ENCODE measurements at places on chromosomes 1 and 21.

DNA sequence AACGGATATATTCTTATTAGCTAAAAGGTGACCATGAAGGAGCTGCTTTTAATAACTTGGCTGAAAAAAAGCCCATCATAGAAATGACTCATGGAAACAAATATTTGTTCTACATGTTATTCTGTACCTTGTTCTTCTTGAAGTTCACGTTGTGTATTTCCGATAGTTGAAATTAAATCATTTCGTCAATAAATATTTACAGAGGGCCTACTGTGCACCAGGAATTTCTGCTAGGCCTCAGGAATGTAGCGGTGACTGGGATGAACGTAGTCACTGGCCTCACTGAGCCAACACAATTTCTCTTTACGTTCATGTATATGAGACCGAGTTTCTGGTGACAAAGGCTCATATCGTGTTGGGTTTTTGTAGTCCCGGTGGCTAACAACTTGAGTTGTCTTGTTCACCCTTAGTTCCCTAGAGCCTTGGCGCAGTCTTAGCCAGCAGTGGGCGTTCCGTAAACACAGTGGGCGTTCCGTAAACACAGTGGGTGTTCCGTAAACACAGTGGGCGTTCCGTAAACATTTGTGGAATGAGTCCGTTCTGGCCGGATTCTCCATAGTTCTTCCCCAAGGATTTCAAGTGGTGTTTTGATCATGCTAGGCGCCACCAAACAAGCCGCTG lies 53.2 kb upstream of the VAMP3 start:
- DNase-seq: no peak

DNA sequence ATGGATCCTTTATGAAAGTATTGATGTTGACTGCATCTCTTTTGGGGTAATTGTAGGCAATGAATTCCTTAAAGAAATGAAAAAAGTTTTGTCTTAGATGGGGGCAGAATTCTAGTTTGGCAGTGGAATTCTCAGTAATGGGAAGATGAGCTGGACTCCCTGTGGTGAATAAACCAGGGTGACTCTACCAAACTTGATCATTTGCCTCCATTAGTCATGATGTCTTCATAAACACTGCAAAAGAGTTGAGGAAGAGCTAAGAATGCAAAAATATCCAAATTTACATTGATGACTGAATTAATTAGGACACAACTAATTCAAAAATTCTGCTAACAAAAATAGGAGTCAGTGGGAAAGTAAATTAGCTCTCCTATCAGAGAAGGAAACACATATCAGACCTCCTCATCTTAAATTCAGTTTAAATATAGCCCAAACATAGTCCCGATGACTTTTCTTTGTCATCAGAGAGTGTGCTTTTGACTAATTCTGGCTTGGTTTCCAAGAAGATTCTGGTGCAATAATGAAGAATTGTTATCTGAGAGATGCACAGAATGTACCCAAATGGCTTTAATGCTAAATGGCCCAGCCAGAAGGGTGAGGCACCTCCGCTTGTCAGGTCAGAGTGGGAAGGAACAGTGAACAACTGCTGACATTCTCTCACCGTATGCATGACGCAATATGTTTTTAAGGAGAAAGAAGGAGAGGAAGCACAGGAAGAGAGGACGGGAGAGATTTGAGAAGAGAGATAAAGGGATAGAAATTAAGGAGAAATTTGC lies 525.1 kb downstream of the LMO4 start:
- DNase-seq: no peak

DNA sequence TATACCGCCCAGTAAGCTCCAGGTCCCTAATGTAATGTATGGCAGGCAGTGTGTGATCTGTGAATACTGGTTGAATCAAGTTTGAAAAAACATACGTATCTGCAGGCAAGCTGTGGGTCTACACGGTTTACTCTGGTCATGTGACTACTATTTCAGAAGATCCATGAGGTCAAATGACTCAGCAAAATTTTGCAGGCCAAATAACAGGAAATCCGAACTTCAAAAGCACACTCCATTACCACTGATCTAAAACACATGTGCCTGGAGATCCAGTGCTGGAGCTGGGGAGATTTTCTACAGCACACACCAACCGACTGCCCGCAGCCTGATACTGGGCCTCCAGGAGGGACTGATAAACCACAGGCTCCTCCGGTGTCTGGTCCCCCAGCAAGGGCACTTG lies 64.5 kb upstream of the SLC44A3 start:
- no peak for DNase-seq

DNA sequence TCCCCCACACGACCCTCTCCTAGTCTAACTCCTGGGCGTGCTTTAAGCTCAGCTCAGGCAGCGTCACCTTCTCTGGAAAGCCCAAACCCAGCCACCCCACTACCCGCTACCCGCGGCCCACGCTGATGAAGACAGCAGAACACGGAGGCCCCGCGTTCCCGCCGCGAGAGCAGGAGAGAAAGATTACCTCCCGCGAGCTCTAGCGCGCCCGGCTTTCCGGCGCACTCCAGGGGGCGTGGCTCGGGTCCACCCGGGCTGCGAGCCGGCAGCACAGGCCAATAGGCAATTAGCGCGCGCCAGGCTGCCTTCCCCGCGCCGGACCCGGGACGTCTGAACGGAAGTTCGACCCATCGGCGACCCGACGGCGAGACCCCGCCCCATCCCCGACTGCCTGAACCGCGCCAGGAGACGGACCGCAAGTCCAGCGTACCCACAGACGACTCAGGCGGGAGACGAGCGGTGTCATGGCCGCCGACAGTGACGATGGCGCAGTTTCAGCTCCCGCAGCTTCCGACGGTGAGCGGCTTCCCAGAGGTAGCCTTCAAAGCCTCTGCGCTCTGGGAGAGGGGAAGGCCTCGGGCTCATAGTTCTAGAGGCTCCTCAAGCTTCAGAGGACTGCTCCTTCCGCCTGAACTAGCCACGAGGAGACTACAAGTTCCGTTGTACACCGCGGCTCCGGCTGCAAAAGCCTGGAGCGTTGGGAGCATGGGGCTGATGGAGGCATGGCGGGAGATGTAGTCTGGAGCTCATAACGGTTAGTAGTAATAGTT lies at the start of the genes MUTYH and TOE1:
MUTYH (minus strand) TSS at position 652 of the 770 bp plus-strand sequence. CDS start 5,935 bp downstream, outside the sequence.
TOE1 (plus strand) TSS at position 382 of the 770 bp plus-strand sequence; CDS start at position 465, 83 bp downstream.
- DNase-seq: peak; percentile 73
